ENCODE measurements at places on chromosomes 16 and 17.

GRCh38 chr17:51455931-51456330 lies 195.6 kb downstream of the UTP18 start:
- DNase-seq = no peak

GRCh38 chr16:23283571-23283970 lies 18.5 kb upstream of the SCNN1B start:
- no peak for DNase-seq

DNA sequence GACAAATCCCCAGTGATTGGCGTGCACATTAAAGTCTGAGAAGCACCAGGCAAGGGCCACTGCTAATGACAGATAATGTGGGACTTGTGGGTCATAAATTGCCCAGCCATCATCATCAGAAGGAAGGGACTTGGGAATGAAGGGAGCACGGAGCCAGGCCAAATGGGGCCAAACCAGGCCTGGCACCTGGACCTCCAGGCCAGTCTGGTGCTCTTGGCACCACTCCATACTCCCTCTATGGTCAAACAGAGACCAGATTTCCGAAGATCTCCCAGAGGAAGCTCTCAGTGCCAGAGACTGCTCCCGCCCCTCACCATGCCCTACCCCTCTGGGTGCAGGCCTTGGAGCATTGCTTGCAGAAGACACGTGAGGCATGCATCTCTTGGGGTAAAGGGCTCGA lies 142.2 kb downstream of the CCDC182 start:
- DNase-seq = no peak

DNA sequence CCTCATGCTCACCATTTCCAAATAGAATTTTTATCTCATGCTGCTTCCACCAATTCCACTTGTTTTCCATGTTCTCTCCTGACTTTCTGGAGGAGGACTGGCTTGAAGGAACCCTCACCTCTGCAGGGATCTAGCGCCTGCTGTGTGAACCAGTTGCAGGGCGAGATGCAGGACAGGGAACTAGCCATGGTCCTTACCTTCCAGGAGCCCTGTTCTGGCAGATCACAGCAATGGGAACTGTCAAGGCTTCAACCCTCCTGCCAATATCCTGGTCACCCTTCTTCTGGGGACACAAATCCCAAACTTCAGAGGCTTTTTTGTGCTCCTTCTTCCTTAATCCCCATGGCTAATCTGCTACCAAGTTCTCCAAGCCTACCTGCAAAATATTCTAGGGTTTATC lies 60.4 kb upstream of the MMP2 start:
- no peak for DNase-seq

DNA sequence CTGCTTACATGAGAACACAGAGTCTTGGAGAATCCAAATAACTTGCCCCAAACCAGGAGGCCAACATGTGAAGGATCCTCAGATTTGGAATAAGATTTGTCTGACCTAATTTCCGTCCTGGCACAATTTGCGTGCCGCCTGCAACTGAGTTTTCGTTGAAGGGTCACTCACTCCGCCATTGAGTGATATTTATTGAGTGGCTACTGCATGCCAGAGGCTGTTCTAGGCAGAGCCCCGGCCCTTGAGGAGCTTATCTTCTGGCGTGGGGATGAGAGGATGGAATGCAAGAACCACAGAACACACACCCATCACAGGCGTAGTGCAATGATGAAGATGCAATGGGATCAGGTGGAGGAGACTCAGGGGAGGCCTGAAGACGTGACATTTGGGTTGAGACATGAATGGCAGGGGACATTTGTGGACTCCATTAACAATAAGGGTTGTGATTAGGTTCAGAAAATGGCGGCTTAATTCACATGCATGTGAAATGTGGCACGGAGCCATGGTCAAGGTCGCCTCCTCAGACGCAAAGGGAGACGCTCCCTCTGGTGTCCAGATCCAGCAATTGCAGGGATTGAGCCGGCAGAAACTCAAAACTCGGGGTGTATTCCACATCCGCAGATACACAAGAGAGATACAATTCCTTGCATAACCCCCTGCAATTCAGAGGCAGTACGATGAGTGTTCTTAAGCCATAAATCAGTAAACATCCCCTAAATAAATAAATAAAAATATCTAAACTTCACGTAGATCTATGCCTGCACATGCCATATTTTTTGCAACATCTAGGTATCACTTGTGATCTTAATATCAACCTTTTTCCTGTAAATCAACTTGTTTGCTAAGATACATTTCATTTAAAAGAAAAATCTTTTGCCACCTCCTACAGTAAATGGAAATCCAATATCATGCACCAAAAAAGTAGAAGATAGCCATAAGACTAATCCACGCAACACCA lies 57.9 kb upstream of the CACNG4 start:
- DNase-seq = peak; percentile 88

- no peak for DNase-seq
These were observed 249.3 kb downstream of the CEP112 start for GRCh38 chr17:65942592-65942991.

DNA sequence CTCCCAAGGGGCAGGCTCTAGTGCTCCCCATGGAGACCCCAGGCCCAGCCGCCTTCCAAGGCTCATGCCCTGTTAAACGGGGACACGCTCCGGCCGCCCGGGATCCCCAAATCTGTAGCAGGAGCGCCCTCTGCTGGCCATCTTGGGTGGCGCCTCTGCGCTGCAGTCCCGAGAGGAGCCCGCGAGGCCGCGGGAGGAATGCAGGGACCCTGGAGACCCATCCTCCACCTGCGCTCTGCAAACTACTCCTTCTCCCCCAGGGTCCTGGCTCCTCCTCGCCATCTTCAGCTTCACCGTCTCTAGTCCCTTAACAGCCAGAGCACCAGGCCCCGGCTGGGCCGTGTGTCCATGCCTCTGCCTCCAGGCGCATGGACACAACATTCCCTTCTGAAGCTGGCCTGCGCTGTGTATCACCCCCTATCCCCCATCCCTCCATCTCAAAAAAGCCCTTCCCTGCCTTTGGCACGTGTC lies 23.6 kb upstream of the KRT17 start:
- peak; percentile 68 for DNase-seq

GRCh38 chr16:9311303-9311954 lies 220.0 kb downstream of the HAPSTR1 start:
- DNase-seq = no peak
